ENCODE measurements at places on chromosomes 4 and X.

DNA sequence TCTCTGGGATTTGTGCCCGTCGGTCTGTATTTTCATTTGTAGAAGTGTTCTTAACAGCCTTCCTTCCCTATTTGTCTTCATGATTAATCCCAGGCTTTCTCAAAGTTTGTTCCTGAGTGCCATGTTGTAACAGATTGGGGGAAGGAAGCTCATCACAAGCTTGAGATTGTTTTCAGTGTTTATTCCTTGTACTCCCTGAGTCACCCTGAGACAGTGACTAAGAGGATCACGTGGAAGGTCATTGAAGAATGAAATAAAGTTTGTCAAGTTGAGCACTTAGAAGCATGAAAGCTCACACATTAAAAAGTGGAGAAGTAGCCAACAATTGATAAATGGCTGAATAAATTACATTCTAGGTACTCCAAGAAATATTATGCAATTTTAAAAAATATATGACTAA lies 153.5 kb upstream of the FAM241A start:
- no peak for DNase-seq

GRCh38 chr4:15293711-15294110 lies 134.1 kb upstream of the C1QTNF7 start:
- no peak for DNase-seq

DNA sequence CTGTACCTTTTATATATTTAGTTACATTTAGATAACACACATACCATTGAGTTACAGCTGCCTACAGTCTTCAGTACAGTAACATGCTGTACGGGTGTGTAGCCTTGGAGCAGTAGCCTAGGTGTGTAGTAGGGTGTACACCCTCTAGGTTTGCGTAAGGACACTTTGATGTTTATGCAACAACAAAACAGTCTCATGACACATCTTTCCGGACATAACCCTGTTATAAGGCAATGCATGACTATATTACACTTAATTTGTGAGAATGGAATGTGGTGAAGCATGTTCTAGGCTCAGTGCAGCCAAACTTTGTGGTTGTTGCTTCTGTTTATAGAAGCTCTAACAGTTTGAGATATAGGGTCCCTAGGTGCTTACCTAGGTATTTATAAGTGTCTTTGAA lies 65.4 kb downstream of the SPRY1 start:
- DNase-seq: no peak

DNA sequence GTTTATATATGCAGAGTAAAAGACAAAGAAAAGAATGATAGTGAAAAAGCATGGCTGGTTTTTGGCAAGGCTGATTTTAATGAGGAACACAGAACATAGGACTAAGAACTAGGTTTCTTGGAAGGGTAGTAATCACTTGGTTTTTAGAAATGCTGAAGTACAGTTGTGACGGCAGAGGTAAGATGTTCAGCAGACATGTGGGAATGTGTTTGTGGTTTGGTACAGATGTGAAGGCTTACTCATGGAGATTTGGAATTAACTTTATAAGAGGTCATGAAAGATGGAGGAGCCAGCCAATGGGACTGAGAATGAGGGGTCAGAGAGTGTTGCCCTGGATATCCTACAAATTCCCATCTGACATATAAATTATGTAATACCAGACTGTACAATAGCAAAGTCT lies 243.6 kb downstream of the NPFFR2 start:
- DNase-seq: no peak

GRCh38 chr4:75860606-75861005 lies 41.6 kb downstream of the PPEF2 start:
- no peak for DNase-seq

DNA sequence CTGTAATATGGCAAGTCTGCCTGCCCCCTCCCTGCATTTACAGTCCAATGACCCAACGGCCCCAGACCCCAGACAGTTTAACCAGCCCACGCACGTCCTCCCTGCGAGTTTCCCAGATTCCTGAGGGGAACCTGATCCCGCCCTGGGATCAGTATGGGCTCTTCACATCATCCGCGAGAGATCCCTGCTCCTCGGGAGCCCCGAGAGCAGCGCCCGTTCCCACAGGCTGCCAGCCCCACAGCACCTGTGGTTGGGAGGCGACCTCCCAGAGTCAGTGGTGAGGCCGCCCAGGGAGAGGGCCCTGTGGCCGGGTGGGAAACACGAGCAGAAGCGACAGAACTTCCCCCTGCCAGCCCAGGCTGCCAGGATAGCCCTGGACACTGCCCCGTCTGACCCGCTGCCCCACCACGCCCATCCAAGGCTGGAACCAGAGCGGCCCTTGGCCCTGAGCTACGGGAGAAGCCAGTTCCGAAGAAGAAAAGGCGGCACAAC lies 32.8 kb downstream of the TSC22D3 start:
- no peak for DNase-seq

DNA sequence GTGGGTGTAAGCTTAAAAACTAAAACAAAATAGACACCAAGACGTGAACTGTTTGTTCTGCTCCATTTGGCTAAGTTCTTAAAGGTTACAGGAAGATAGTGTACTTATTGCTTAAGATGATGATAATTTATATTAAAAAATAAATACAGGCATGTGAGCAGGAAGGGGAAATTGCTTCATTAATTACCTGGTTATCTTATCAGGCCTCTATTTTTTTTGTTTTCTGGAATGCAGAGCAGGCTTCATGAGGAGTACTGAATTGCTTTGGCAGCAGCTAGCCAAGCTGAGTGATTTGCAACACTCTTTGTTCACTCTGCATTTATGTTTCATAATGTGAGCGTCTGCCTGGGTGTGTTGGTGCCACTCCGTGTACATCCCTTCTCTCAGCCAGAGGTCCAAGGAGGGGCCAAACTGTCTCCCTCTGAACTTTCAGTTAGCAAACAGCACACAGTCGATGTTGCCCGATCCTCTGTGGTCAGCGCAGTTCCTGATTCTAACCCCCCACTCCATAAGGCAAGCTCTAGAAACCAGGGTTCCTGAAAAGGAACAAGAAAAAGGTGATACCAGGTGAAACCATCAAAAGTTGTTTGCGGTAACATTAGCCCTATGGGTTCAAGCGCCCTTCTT lies 348.2 kb downstream of the SPRY1 start:
- DNase-seq: no peak

GRCh38 chr4:9773471-9773870 lies 8.0 kb upstream of the DRD5 start:
- no peak for DNase-seq

DNA sequence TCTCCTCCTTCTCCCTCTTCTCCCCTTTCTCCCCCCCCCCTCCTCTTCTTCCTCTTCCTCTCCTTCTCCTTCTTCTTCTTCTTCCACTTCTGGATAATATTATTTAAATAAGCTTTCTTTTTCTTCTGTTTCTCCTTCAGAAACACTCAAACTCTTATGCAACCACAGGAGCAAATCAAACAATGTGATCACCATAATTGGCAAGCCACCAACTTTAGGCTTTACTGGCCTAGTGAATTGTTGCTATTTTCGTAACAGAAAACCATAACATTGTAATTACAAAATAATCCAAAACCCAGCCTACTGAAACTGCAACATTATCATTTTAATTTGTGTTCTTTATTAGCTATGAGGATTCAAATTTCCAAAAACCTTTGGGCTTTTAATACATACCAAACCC lies 14.3 kb downstream of the DCAF8L1 start:
- no peak for DNase-seq

DNA sequence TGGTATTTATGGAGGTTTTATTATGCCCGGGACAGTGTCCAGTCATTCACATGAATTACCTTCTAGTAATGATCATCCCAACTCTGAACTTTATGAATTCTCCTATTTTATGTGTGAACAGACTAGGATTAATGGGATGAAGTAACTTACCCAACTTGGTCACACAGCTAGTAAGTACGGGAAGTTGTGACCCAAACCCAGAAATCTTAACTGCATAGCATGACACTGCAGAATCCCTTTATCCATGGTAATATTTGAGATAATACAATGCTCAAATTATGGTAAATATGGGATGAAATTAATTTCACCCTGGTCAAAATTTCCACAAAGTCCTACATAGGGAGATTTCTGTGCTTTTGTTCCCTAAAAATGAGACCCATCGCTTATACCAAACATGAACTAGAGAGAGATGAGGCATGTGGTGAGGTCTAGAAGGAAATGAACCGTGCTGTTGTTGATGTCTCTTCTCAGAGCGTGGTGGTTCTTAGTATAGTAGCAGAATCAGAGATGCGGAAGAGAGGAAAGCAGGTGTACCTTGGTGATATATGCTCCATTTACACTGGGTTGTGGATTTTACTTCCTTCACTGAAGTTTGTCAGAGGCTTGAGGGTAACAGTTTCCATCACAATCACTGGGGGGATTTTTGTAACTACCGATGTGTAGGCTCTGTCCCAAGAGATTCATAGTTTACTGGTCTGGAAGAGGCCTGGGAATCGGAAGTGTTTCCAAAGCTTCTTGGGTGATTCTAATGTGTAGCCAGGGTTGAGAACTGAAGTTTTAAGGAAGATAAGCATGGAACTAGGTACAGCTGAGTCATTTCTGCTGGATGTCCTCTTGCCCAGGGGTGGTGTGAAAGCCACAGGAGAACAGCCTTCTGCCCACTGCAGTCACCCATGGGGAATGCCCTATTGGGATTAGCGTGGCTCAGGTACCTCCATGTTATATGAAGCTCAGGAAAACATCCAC lies 30.2 kb upstream of the FAM9C start:
- no peak for DNase-seq

DNA sequence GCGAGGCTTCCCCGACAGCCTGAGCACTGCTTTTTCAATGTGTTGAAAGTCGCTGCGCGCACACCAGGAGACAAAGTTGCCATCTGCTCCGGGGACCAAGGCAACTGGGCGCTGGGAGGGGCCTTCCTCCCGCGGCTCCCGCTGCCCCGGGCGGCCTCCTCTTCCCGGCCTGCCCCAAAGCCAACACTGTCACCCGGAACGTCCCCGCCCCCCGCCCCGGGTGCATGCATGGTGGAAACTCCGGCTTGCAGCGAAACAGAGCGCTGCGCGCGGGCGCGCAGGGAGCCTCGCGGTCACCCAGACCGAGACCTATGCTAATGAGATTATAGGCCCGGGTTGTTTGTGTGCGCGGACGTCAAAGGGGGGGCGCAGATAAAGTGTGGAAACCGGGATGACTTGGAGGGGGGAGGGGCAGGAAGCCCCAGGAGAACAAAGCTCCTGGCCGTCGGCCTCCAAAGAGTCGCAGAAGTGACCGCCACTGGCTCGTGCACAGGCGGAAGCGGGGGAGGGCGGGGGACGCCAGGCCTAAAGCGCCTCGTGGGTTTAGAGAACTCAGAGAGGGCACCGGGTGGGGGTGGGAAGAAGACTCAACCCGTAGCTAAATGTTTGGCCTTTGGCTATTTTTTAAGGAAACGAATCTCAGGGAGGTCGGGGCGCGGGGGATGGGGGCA lies 88.8 kb downstream of the BCOR start:
- no peak for DNase-seq

GRCh38 chrX:121150217-121150616 lies 102.8 kb downstream of the GLUD2 start:
- no peak for DNase-seq

DNA sequence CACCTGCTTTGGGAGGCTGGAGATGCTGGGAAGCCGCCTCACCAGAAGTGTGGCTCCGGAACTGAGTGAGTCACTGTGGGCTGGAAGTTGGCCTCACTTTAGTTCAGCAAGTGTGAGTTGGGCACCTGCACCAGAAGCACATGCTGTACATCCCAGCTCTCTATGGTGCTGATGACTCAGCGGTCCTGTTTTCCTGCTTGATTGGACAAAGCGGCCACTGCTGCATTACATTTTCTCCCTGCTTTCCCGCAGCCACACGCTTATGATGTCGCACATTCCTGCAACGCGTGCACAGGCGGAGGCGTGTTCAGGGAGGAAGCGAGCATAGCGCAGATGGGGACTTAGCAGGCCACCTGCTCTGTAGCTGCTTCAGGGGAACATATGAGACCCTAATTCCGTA lies 26.7 kb upstream of the CLDN34 start:
- DNase-seq: no peak

GRCh38 chrX:48715072-48715471 lies 18.5 kb downstream of the SUV39H1 start:
- DNase-seq: no peak

DNA sequence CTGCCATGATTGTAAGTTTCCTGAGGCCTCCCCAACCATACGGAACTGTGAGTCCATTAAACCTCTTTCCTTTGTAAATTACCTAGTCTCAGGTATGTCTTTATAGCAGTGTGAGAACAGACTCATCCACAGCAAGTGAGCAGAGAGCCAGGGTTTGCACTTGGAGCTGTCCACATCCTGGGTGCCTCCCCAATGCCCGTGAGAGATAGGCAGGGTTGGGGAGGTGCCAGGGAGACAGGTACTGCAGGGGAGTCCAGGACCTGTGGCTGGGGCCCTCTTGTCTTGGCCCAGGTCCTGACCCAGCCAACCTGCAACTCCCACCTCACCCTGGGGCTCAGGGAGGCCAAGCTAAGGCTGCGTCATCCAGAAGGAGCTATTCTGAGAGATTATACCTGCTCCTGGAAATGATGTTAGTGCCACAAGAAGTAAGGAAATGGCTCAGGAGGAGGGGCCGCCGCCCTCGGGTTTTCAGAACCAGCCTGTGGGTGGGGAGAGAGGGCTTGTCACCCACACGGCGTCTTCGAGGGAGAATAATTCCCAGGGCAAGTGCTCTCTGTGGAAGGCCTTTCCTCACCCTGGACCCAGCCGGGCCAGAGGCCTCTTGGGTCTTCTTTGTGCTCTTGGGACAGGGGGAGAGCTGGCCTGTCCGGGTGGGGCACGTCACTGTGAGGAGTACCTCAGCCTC lies 66.5 kb downstream of the ADRA2C start:
- no peak for DNase-seq

GRCh38 chr4:8278421-8279287 lies 9.1 kb downstream of the HTRA3 start:
- DNase-seq: no peak

DNA sequence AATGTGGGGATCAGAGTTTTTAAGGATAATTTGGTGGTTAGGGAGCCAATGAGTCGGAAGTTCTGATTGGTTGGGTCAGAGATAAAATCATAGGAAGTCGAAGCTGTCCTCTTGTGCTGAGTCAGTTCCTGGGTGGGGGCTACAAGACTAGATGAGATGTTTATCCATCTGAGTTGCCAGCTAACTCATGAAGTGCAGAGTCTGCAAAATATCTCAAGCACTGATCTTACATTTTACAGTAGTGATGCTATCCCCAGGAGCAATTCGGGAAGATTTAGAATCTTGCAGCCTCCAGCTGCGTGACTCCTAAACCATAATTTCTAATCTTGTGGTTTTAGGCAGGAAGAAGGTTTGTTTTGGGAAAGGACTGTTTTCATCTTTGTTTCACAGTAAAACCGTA lies 565.8 kb upstream of the SPANXN1 start:
- DNase-seq: no peak

- DNase-seq: no peak
Measured at GRCh38 chr4:70399319-70399718, 1.6 kb downstream of the OPRPN start.

DNA sequence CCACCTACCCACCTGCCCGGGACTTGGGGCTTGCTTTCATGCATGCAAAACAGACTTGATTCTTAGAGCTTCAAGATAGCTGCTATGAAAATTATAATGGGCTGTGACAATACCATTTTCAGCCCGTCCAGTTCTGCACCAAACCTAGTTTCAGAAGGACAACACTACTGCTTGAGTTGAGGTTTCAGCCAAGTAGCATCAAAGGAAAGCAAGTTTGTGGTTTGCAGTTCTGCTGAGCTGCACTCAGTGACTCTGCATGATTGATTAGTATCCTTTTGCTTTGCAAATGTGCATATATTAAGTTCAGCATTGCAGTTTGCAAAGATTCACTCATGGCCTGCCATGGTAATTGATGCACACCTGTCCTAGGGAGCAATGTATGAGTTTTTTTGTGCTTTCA lies 442.7 kb downstream of the RPA4 start:
- DNase-seq: no peak

GRCh38 chrX:101619364-101619763 lies 1.6 kb upstream of the ARMCX6 start:
- DNase-seq: no peak
